ENCODE measurements at places on chromosomes 12 and 14.
A peak's percentile ranks its signal among the peaks of the same experiment; 100 is the strongest.

GRCh38 chr12:29655861-29656260 is 127.9 kb downstream of the TMTC1 start:
- no peak for DNase-seq

GRCh38 chr14:24439830-24440605 is 2.6 kb downstream of the SDR39U1 start:
- no peak for DNase-seq

DNA sequence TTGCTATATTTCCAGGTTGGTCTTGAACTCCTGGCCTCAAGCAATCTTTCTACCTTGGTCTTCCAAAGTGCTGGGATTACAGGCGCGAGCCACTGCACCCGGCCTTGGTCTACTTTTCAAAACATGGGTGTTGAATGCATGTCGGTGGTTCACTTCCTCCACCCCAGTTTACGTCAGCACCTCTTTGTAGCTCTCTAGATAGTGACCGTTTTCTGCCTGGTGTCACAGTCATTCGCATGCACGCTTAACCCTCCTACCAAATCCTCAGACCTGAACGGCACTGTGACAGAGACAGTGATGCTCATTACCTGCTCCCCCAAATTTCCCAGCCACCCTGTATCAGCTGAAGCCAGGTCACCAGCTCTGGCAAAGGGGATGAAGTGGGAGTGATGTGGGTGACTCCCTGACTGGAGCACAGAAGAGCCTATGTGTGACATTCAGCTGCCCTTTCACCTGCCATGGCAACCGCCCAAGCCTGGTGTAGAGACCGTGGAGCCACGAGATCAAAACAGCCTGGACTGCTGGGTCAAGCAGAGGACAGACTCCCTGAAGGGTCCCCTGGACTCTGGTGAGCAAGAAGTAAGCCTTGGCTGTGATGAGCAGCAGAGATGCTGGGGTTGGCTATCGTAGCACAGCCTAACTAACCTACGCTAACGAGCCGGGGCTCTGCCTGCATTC is 66.2 kb upstream of the GPR68 start:
- no peak for DNase-seq

- peak; percentile 26 for DNase-seq
Measured at GRCh38 chr12:11920231-11920630, 150.5 kb upstream of the BCL2L14 start.
